SHP77 (cell line): ENCODE measurements at places on chromosomes 4 and X.

DNA sequence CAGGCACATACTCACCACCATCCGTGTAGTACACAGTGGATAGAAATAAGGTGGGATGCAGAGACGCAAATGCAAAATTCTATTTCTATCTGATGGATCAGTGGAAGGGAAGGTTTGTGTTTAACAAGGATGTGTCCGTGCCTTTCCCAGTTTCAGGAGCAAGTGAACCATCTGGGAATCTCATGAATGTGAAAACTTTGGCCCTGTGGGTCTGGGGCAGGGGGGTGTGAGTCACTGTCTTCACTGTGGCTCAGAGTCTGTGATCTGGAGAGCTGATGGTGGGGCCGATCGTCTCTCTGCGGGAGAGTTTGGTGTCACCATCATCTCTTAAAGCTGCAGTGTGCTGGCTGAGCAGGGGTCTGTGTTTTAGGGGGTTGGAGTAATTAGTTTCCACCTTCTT, 179.3 kb upstream of the STS start:
- no peak for DNase-seq

GRCh38 chr4:184762100-184762499, 28.2 kb upstream of the CENPU start:
- no peak for DNase-seq

DNA sequence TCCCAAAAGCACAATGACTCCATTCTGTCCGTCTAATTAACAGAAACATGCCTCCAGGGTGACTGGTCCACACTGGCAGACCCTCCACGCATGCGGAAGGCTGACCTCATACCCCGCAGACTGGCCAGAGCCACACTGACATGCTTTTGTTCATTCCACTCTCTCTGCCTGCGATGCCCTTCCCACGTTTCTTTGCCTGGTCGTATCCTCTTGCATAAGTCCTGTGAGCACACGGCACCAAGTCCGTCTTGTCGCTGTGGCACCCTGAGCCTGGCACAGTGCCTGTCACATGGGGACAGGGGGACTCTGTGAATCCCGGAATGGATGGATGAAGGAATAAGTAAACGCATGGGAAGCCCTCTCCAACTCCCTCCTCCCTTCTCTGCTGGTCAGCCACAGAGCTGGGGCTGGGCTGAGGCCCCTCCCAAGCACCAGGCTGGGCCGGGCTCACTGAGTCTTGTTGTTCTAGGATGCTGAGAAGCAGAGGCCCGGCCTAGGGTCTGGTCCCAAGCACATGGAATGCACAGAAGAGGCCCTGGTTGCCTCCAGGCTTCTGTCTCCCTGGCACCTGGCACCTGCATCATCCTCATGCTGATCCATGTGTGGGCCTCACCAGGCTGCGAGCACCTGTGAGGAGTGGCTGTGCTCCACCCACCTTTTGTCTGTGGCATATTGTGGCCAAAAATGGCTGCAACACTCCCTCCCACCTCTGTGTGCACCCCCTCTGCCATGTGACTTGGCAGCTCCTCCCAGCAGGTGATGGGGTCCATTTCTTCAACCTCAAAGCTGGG, 38.9 kb upstream of the C4orf50 start:
- DNase-seq = no peak

DNA sequence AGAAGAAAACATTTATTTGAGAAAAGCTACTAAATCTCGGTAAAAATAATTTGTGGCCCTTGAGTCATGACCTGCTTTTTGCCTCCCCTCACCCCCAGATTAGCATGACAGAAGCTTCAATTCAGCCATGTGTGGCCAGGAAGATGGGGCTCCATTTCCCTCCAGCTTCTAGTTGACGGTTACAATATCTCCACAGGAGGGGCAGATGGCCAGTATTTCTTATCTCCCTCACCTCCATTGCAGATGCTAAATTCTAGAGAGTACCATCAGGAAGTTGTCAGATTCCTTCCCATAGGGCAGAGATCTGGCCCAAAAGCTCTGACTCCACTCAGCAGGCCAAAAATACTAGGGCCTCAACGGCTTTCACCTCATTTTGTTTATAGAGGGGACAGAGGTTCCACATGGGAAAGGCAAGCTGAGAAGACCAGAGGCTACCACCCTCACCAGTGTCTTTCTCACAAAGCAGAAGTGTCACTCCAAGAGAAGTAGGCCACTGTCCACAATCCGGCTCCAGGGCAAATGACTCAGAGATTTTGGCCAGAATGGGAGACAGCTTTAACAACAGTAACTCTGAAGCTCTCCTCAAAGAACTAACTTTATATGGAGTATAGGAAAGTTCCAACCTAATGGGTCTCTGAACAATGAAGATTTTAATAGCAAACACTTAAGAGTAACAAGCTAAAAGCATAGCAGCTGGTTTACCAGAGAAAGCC, 108.3 kb downstream of the TBC1D19 start:
- DNase-seq = no peak

DNA sequence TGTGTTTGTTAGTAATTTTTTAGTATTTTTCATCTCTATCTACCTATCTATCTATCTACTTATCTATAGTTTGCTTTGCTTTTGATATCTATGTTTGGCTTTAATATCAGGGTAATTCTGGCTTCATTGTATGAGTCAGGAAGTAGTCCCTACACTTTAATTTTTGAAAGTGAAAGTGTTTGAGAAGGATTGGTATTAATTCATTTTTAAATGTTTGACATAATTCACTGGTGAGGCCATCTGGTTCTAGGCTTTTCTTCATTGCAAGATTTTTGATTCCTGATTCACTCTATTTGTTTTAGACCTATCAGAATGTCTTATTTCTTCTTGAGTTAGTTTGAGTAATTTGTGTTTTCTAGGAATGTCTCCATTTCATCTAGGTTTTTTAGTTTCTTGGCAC, 20.2 kb upstream of the TCP11X2 start:
- no peak for DNase-seq

GRCh38 chr4:155450676-155451075, 73.9 kb upstream of the MAP9 start:
- DNase-seq = no peak

- DNase-seq = no peak
Observed at GRCh38 chr4:132383571-132384199, 765.4 kb upstream of the PCDH10 start.

DNA sequence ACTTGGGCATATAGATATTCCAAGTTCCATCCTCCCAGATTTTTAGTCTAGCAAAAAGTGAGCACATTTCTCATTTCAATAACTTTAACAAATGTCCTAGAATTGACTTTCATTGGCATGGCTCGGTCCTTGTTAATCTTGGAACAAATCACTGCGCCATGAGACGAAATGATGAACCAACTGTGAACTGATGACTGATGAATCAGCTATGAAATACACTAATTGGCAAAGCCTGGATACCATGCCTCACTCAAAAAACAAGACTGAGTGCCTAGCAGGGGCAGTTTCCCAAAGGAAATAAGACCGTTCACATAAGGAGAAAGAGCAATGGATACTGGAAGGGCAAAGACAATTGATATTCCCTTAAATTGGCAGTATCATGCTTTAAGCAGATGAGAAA, 248.6 kb upstream of the VEGFC start:
- DNase-seq = no peak

GRCh38 chr4:16271411-16271810, 45.1 kb upstream of the TAPT1 start:
- no peak for DNase-seq

GRCh38 chr4:1638873-1639272, 45.2 kb downstream of the FAM53A start:
- DNase-seq = no peak

- DNase-seq = no peak
Observed at GRCh38 chrX:31251336-31251735, 179.5 kb upstream of the FTHL17 start.

- DNase-seq = no peak
Observed at GRCh38 chr4:43394976-43395375, 502.5 kb downstream of the GRXCR1 start.

GRCh38 chrX:74492720-74493201, 71.5 kb downstream of the SLC16A2 start:
- DNase-seq = no peak

DNA sequence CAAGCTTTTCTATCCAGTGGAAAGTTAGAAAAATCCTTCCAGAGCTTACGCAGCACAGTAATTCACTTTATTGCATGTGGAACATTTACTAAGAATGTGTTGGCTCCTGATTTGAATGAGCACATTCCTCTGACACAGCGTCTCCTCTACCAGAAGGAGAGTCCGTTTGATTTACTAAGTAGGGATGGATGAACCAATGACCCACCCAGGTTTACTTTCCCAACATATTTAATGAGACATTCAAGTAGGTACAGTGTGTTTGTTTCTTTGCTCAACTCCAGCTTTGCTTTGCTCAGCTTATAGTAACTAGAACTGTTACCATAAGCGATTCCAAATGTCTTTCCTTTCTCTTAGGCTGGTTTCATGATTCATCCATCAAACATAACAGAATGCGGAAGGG, 161.7 kb downstream of the SMARCA1 start:
- no peak for DNase-seq

DNA sequence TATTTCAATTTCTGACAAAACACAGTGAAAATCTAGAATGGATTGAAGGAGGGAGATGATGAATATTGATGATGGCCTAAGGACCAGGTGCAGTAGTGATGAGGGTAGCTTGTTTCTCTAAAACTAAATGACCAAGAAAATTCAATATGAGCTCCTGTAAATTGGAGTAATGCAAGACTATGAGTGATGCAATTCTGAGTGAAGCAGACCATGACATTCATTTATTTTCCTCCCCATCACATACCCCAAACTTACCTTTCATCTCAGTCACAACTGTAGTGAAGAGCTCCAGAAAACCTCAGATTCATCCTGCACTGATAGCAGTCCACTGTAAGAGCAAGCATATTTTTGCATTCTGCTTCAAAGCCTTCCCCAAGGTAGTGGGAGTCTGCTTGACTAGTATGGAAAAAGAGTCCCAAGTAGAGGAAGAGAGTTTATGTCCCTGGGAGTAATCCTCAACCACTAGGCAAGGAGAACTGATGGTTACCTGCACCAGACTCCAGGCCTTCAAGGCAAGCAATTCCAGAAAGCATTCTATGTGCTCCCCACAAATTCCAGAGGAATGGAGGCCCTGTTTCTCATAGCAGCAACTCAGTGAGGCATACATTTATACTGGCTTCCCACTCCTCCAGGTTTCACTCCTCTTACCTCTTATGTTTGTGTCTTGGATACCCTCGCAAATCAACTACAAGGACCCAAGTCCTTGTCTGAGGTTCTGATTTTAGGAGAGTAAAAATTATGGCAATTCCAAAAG, 47.2 kb downstream of the CXCL1 start:
- DNase-seq = no peak

- peak; percentile 0 for DNase-seq
Observed at GRCh38 chrX:110852180-110852579, 56.6 kb upstream of the CHRDL1 start.

GRCh38 chr4:81494031-81494431, 22.3 kb upstream of the RASGEF1B start:
- no peak for DNase-seq

DNA sequence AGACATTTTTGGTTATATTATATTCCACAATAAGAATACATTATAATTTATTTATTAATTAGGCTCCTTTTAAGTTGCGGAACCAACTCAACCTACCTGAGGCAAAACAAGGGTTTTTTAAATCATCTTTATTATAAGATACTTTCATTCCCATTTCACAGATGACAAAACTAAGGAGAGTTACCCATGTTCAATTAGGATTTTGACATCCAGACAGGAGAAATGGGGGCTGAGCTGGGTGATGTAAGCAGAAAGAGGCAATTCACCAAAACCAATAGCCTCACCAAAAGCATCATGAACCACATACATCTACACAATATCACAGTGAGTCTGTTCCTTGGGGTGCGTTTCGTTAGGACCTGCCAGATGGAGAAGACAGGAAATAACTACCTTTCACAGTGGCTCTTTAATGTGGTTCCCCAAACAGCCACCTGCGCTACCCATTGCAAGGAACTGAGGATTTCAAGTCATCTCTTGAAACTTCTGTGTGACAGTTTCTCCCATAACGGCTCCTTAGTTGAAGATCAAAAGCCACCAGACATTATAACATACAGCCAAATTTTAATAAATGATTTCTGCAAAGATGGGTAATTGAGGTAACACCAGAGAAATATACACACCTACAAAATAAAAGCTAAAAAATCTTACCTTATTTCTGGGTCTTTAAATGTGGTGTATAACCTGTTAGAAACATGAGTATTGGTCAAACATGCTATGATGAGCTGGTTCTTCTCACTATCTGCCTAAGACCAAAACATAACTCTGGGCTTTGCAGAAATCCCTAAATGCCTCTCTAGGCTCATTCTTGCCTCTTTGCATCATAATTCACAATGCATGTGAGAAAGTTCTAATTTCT, 190.6 kb upstream of the LEF1 start:
- no peak for DNase-seq

- DNase-seq = no peak
Observed at GRCh38 chrX:27660878-27661277, 70.7 kb downstream of the DCAF8L2 start.

- no peak for DNase-seq
Observed at GRCh38 chrX:19361701-19362100, 18.0 kb downstream of the PDHA1 start.

DNA sequence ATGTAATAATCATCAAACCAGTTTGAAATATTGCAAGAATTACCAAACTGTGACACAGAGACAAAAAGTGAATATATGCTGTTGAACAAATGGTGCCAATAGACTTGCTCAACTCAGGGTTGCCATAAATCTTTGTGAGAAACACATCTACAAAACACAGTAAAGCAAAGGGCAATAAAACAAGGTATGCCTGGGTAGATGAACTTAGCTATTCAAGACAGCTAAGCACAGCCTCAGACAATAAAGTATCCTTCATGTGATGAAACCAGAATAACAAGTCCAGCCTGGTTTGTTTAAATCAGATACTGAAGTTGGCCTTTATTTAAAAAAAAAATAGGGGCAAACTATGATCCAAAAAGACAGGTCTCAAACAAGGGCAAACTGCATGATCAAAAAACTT, 19.2 kb downstream of the LAMTOR3 start:
- no peak for DNase-seq

DNA sequence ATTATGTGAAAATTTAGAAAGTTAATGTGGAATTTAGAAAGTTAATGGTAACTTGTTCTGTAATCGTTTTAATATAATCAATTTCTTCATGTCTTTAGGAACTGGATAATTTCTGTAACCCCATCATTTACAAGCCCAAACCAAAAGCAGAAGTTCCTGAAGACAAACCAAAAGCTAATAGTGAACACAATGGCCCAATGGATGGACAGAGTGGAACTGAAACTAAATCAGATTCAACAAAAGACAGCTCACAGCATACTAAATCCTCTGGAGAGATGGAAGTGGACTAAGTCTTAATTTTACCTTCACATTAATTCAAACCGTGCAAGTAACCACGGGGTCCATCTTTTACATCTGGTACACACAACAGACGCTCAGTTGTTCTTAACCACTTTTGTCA, 48.1 kb upstream of the PLK4 start:
- DNase-seq = no peak

DNA sequence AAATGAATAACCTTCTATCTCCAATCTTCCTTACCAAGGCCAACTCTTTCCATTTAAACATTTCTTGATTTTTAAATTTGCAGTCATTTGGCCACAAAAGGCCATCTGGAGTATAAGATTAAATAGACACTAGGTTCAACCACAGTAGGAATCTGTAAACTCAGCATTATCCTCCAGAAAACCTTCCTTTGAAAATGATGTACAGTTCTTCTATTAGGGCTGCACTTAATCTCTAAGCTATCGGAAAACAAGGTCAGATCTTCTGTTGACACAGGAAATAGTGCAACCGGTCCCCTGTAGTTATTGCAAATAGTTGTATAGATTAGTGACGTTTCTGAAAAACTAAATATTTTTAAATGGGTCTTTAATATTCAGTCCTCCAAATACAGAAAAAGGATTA, 359.0 kb upstream of the ATOH1 start:
- no peak for DNase-seq

- DNase-seq = no peak
Observed at GRCh38 chr4:87108142-87108546, 112.3 kb downstream of the KLHL8 start.

- no peak for DNase-seq
Observed at GRCh38 chr4:158121161-158121579, 51.7 kb downstream of the GASK1B start.
